ENCODE measurements at places on chromosomes 12 and 14.

GRCh38 chr12:112710414-112710813 lies 81.1 kb upstream of the RPH3A start:
- no peak for DNase-seq

GRCh38 chr12:113515082-113515856 lies 43.6 kb upstream of the LHX5 start:
- DNase-seq: no peak

GRCh38 chr12:116372815-116373214 lies 95.3 kb upstream of the MED13L start:
- no peak for DNase-seq

DNA sequence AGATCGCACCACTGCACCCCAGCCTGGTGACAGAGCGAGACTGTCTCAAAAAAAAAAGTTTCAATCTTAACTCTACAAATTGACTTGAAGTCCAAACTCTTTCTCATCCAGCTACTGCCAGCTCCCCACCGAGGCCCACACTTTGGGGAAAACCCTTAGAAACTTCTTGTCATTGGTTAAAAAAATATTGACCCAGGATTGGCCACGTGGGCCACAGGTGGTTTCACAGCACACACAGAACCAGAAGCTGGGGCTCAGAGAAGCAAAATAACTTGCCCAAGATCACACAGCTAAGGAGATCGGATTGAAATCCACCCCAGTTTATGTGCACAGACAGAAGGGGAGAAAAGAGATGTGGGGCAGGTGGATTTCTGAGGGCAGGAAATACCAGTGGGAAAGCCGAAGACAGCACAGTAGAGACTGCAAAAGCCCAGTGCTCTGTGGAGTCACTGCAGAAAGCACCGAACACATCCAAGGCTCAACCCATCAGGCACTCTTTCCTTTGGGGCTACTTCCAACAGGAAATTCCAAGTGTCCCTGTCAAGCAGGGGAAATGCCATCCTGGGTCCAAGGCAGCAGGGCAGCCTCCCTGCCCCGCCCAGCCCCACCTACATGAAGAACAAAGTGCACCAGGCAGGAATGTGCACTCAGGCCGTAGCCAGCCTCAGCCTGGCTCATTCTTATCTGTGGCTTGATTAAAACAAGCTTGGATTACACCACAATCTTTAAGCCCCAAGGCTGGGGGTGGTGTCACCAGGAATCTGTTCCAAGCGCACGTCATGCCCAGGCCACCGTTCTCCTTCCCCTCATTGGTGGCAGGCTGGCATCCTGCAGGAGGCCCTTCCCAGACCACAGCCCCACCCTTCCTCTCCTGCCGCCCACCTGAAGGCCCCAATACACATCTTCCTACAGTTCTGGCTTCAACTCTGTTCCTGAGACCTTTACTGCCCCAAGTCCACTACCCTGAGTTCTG lies 72.5 kb downstream of the ITPK1 start:
- DNase-seq: peak; percentile 94
